C1 segment of cervical spinal cord (tissue), 14 donors: ENCODE measurements at places on chromosomes 3 and 15.

DNA sequence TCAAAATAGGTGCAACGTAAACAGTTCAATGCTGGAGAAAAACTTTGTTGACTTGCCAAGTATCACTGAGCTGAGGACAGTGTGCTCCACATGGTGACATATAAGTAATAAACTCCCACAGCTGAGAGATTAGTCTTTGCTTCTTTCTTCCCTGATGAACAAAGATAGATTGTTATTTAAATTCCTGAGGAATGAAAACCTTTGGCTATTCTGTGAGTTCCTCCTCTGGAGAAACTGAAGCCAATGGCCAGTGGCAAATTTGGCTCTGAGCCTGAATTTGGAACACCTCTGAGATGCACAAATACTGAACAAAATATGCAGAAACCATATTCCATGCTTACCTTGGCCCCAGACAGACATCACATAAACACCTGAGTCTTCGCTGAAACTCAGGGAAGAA lies 63.3 kb downstream of the RPL22L1 start:
- no peak for DNase-seq

GRCh38 chr3:184395320-184395660 lies 15.4 kb downstream of the CHRD start:
- no peak for DNase-seq

DNA sequence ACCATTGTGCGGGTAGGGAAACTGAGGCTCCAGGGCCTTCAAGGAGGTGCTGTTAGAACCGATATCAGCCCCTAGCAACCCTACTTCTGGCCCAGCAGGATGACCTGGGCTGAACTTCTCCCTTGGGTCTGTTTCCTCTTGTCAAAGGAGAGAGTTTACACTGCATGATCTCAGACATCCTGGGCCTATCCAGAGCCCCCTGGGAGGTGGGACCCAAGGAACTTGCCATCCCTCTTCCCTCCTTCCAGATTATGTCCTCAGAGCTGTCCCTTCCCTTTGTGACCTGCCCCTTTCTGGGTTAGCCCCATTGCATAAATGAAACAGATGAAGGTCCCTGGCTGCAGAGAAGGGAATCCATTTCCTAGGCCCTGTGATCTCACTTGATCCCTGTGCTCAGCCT lies 12.3 kb upstream of the DNAH1 start:
- no peak for DNase-seq

DNA sequence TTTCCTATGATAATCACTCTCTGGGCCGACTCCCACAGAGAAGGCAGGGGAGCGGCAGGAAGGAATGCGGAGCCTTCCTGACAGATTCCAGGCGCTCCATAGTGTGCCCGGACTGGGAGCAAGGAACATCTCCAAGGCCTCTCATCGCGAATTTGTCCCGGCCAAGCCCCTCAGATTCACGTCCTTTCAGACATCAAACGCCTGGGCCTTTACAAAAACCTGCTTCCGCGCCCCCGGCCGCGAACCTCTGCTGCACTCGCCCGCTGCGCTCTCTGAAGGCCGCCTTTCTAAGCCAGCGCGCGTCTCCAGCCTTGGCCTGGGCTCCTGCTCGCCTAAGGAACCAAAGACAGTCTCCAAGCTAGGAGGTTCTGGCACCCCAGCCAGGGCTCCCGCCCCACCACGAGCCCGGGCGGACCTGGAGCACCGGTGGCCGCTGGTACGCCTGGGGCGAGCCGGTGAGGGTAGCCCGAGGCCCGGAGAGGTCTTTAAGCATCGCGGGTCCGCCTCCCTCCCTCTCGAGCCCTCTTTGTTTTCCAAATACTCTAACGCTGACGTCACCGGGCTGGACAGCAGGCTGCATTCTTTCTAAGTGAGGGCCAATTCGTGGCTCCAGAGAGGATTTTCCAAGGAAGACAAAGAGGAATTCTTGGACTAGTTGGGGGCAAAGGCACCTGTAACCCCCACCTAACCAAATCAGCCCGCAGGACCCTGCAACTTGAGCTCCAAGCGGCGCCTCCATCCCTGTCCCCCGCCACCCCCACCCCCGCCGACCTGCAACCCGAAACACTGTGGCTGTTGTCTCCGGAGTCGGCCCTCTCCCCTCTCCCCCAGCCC lies 759 bp downstream of the AMOTL2 start:
- peak; percentile 65 for DNase-seq

DNA sequence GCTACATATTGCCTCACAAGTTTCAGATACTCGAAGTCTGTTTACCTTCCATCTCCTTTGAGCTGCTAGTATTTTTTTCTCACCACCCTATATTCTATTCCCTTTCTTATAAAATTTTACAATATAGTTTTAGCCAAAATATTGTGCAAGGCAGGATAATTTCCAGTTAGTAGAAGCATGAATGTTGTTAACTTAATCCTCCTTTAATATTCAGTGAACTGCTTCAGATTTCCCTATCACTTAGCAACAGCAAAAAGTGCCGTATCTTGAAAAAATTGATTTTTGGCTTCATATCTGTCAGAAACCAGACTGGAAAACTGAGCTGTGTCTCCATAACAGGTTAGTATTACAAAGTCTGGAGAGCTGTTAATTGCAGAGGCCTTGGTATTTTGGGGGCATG lies 24.0 kb downstream of the PLSCR4 start:
- DNase-seq = no peak

DNA sequence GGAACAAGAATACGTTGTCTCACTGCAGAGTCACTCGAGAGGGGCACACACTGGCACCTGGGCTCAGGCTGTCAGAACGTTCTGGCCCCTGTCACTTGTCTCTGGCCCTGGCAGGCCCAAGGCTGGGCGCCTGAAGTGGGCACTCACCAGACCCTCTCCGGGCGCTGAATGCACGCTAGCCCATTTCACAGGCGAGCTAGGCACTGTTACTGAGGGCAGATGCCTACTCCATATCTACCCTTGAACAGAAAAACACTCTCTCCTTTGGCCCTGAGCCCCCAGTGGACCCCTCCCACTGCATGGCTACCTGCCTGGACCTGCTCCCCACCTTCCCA lies 42.3 kb upstream of the IQSEC1 start:
- no peak for DNase-seq

DNA sequence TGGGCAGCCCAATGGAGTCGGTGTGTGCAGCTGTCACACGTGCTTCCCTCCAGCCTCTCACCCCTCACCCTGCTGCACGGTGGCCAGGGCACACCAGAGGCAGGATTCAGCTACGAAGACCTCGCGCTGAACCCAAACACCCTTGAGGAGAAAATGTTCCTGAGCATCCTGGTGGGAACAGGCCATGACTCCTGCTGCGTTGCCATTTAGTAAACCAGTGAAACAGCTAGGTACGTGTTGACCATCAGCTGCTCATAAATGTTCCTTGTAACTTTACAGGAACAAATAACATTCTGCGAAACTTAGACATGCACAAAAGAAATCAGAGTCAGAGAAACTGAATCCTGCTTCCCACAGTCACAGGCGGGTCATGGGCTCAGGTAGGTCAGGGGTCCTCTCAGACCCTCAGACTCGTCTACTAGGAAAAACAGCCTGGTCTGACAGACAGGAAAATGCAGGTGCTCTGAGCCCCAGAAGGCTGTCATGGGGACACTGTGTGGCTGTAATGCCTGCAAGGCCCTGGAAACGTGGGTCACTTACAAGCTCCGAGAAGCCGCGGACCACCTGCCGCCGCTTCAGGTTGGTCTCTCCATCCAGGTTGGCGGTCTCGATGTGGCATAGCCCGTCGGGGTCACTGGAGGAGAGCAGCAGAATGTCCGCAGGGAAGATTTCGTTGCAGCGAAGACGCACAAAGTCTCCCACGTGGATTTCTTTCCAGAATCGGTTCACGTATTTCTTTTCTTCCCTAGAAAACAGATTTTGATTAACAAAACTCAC lies 82.5 kb downstream of the ATP10A start:
- DNase-seq = no peak
